ENCODE measurements at places on chromosomes 4 and X.

- no peak for DNase-seq
Measured at GRCh38 chrX:19513383-19513782, 1.9 kb downstream of the MAP3K15 start.

GRCh38 chr4:7704091-7704490 lies 235.6 kb downstream of the AFAP1 start:
- DNase-seq, result no peak

DNA sequence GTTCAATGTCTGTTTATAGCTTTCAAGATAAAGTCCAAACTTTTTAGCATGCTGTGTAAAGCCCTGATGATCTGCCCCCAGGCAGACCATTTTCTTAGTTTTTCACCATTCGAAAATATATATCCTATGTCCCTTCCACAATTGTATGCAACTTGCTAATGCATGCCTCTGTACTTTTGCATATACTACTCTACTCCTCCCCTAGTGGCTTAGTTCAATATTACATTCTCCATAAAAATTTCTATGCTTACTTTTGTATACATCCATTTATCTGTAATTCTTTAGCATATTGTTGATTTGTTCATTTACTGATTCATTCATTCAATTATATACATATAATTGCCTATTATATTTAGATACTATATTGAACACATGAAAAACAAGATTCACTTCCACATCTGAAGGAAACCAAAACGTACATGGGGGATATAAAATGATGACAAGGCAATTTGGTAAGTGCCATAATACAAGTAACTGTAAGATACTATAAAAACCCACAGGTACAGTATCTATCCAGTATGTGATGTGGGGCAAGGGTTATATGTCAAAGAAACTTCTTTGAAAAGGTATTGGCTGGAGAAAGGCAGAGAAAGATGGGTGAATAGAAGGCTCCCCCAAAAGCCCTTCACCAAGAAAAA lies 902.5 kb downstream of the FAM133A start:
- DNase-seq, result no peak

- DNase-seq, result no peak
Measured at GRCh38 chr4:188305690-188306089, 166.4 kb downstream of the TRIML1 start.

DNA sequence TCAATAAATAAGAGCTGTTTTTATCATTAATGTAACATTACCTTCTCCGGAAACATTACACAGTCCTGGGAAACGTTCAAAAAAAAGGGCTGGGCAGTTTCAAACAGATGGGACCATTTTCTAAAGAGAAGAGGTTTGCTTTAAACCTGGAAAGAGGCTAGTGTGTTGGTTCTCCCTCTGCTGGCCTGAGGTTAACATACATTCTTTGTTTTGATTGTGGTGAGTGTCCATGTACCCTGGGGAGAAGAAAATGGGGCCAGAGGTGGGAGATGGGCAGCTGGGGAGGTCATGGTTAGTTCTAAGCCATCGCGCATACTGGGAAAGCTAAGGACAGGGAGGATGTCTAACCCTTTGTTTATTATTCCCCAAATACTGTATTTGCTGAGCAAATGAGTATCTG lies 194.7 kb downstream of the CPEB2 start:
- no peak for DNase-seq

- no peak for DNase-seq
Measured at GRCh38 chr4:111631215-111631999, 513.8 kb upstream of the FAM241A start.

DNA sequence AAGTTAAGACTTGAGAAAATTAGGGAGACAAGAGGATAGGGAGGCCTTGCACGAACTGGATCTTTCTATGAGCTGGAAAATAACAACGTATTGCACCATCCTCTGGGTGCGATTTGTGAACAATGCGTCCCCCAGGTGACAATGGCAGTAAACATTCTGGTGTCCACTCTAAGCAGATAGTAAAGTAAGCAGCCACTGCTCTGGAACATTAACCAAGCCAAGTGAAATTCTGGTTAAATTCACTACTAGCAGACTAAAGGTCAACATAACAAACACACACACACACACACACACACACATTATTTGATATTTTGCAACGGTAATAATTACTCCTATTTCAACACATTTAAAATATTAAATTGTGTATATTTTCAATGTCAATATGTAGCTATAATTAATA lies 242.2 kb upstream of the DCAF8L1 start:
- DNase-seq, result no peak

- no peak for DNase-seq
Measured at GRCh38 chr4:8355306-8355705, 85.2 kb downstream of the ACOX3 start.

DNA sequence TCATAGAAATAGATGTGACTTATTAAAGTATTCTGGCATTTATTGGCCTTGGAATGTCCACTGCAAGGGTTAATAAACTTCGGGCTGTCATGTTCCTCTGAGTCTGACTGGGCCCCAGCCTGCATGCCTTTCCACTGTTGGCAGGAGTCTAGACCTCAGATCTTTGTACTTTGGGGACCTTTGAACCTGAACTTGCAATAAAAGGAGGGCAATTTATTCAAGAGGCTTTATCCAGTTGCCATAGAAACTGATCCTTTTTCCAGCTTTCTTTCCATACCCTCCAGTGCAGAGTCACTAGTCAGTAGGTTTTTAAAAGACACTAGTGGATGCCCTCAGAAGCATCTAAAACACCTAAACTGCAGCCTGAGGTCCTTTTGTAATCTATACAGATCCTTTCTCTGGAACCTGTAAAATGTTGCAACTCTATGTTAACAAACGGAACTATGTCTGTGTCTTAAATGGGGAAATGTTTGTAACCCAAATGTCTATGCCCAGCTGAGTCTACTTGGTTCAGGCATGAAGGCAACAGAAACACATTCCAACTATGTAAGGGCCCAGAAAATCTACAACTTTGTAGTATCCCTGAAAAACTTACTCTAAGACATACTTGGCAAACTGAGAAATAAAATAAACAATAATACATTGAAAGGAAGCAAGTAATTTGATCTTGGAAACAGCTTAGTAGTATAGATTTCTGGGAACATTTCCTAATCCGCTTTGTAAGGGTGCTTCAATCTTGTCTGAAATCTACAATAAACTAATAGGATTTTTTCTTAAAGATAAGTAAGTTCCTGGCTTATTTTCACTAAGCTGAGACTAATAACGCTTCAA lies 41.5 kb downstream of the SOWAHB start:
- peak; percentile 2 for DNase-seq

- DNase-seq, result no peak
Measured at GRCh38 chr4:108044951-108045686, 55.4 kb downstream of the HADH start.

DNA sequence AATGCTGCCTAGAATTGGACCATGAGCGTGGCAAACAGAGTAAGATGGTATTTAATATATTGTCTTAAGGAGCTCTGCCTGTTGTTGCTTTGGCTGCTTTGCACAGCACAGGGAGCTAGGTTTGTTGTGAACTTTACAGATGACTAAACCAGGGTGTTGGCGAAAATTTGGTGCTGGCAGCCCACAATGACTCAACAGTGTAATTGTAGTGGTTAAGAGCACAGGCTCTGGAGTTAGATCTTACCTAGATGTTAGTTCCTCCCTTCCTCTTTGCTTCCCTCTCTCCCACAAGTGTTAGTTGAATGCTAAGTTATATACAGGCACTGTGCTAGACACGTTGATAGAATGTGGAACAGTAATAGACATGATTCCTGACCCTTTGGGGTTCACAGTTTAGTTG lies 128.9 kb upstream of the TRPC5 start:
- DNase-seq, result no peak

Data from amniotic stem cell (primary cell).